ENCODE measurements at places on chromosomes 6 and 20. TPM values are rescaled to one million over a fixed set of nuclear protein-coding genes. Genes with fewer than 3 reads are reported as not detected.

DNA sequence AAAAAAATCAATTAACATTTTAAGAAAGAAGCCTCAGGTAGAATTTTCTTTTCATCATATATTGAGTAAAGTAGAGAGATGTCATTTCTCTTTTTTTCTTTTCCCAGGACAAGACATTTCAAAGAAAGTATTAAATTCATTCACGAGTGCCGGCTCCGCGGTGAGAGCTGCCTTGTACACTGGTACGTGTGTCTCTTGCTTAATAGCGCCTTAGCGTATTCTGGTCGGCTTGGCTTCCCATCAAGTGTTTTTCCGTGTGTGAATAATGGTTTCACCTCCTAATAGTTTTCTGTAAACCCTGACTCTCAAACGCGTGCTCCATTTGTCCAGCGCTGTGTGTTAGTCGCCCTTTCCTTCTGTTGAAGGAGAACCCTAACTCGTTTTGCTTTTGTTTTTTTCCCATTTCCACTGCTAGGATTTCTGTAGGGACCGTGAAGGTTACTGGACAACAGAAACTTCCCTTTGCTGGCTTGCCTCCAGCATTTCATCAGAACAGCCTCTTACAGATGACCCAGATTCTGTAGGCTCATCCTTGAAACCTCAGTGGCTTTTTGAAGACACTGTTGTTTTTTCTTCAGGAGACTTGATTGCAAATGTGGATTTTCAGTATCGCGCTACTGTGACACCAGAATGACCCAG lies 45.7 kb upstream of the IRF4 start:
- H3K4me1 ChIP-seq: no peaks in the 10 kb centered on the region
- no peak for DNase-seq
- no peaks in the 10 kb centered on the region for H3K27me3 ChIP-seq
- H3K27ac ChIP-seq: no peak overlapping the region
- no peak overlapping the region for H3K4me3 ChIP-seq
- H3K36me3 ChIP-seq: peaks cover 29% of the 10 kb centered on the region

DNA sequence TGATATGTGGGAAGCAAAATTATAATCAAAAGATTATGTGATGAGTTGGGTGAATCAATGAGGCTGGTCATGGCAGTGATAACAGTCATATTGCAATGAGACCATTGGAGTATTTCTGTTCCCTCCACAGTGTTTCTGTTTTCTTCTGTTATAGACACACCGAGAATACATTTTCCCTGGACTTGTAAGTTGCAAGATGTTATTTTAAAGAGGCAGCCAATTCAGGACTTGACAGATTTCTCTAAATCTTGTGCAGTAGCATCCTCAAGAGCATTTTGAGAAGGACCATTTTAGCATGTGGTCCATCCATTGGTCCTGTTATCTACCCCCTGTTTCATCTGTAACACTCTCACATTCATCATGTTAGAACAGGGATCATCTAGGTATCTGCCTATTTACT lies 55.6 kb downstream of the NKAIN2 start:
- DNase-seq: no peak
- no peak overlapping the region for H3K27ac ChIP-seq
- H3K4me1 ChIP-seq: no peaks in the 10 kb centered on the region
- H3K27me3 ChIP-seq: no peaks in the 10 kb centered on the region
- H3K36me3 ChIP-seq: no peaks in the 10 kb centered on the region

GRCh38 chr6:100283285-100283684 lies 181.4 kb downstream of the SIM1 start:
- no peaks in the 10 kb centered on the region for H3K36me3 ChIP-seq
- no peak for DNase-seq
- H3K27ac ChIP-seq: no peak overlapping the region
- no peaks in the 10 kb centered on the region for H3K27me3 ChIP-seq

GRCh38 chr20:46923550-46923949 lies 28.9 kb downstream of the EYA2 start:
- no peaks in the 10 kb centered on the region for H3K27me3 ChIP-seq
- H3K4me3 ChIP-seq: no peak overlapping the region
- no peak overlapping the region for H3K27ac ChIP-seq
- H3K4me1 ChIP-seq: no peaks in the 10 kb centered on the region

Gene ATP9A
- total RNA-seq: 38.3 TPM

Gene AURKA
- total RNA-seq: 1.5 TPM

- no peak overlapping the region for H3K27ac ChIP-seq
- H3K36me3 ChIP-seq: no peaks in the 10 kb centered on the region
- H3K27me3 ChIP-seq: no peaks in the 10 kb centered on the region
- no peak overlapping the region for H3K4me3 ChIP-seq
- no peaks in the 10 kb centered on the region for H3K4me1 ChIP-seq
Observed at GRCh38 chr6:107348224-107348623, 111.1 kb downstream of the PDSS2 start.

GRCh38 chr6:11331111-11331510 lies 98.6 kb upstream of the NEDD9 start:
- H3K27ac ChIP-seq: no peak overlapping the region
- no peaks in the 10 kb centered on the region for H3K36me3 ChIP-seq
- no peak overlapping the region for H3K4me3 ChIP-seq
- no peaks in the 10 kb centered on the region for H3K27me3 ChIP-seq

DNA sequence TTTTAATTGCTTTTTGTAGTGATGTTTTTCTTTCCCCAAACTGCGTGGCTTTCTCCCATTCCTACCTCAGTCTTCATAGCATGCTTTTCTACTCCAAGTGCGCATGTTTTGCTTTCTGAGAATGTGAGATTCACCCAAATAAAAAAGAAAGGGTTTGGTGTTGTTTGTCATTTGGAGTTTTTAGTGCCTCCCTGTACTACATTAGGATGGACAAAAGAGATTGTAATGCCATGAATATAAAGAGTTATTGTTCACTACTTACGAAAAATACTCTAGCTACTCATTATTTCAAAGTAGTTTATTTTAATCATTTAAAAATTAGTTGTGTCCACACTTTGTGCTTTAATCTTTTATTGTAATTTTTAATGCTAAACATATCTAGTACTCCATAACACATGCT lies 81.8 kb downstream of the RNF217 start:
- peaks cover 20% of the 10 kb centered on the region for H3K4me1 ChIP-seq
- DNase-seq: no peak

- H3K27me3 ChIP-seq: no peaks in the 10 kb centered on the region
- no peak overlapping the region for H3K4me3 ChIP-seq
- DNase-seq: peak; percentile 52
- no peaks in the 10 kb centered on the region for H3K36me3 ChIP-seq
- peaks cover 32% of the 10 kb centered on the region for H3K4me1 ChIP-seq
Observed at GRCh38 chr6:11431455-11431937, 106.1 kb upstream of the TMEM170B start.

GRCh38 chr6:46954837-46955451 lies 33.2 kb upstream of the ADGRF5 start:
- H3K4me1 ChIP-seq: no peaks in the 10 kb centered on the region
- H3K27ac ChIP-seq: no peak overlapping the region
- H3K36me3 ChIP-seq: no peaks in the 10 kb centered on the region
- H3K27me3 ChIP-seq: no peaks in the 10 kb centered on the region

Gene PTP4A1
- 22.8 TPM for total RNA-seq

Gene NRN1
- 39.0 TPM for total RNA-seq

- H3K4me1 ChIP-seq: no peaks in the 10 kb centered on the region
- H3K4me3 ChIP-seq: no peak overlapping the region
- H3K27ac ChIP-seq: no peak overlapping the region
- peaks cover 10% of the 10 kb centered on the region for H3K36me3 ChIP-seq
- DNase-seq: no peak
Observed at GRCh38 chr6:100721256-100721655, 159.9 kb downstream of the ASCC3 start.

DNA sequence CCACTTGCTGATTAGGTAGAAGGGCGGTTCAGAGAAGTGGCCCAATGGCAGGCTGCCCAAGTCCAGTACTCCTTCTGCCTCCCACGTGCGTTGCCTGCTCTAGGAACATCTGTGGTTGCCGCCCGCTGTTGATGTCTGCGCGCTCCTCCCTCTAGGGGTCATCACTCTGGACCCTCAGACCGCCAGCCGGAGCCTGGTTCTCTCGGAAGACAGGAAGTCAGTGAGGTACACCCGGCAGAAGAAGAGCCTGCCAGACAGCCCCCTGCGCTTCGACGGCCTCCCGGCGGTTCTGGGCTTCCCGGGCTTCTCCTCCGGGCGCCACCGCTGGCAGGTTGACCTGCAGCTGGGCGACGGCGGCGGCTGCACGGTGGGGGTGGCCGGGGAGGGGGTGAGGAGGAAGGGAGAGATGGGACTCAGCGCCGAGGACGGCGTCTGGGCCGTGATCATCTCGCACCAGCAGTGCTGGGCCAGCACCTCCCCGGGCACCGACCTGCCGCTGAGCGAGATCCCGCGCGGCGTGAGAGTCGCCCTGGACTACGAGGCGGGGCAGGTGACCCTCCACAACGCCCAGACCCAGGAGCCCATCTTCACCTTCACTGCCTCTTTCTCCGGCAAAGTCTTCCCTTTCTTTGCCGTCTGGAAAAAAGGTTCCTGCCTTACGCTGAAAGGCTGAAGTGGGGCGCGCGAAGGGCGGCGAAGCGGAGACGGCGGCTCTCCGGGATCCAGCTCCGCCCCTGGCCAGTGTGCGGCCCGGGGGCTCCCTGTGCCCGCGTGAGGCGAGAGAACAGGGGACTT lies 8.5 kb downstream of the TRIM15 start:
- DNase-seq: no peak
- no peak overlapping the region for H3K27ac ChIP-seq
- no peak overlapping the region for H3K4me3 ChIP-seq
- no peaks in the 10 kb centered on the region for H3K27me3 ChIP-seq
- H3K36me3 ChIP-seq: no peaks in the 10 kb centered on the region

DNA sequence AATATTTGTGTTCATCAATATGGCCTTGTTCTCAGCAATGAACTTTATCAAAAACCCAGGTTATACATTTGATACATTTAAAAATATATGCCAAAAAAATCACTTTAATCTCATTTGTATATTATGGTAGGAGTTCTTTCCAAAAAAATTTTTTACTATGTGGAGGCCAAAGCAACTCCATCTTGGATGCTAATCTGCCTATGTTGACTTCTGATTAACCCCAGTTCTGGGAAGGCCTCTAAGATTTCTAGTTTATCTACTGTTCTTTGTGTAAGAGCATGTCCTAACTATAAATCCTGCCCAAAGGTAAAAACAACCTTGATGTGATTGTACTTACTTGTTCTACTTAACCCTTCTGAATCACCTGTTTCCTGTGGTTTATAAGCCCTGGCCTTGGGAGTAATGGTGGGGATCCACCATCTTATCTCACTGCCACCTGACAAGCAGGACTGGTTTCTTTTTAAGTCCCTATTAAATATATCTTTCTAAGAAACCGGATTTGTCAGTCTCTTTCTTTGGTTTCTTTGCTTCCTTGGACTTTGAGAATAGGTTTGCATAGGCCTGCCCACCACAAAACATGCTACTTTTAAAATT lies 46.7 kb downstream of the RNGTT start:
- no peak for DNase-seq
- H3K4me3 ChIP-seq: no peak overlapping the region
- H3K27me3 ChIP-seq: no peaks in the 10 kb centered on the region
- no peak overlapping the region for H3K27ac ChIP-seq

DNA sequence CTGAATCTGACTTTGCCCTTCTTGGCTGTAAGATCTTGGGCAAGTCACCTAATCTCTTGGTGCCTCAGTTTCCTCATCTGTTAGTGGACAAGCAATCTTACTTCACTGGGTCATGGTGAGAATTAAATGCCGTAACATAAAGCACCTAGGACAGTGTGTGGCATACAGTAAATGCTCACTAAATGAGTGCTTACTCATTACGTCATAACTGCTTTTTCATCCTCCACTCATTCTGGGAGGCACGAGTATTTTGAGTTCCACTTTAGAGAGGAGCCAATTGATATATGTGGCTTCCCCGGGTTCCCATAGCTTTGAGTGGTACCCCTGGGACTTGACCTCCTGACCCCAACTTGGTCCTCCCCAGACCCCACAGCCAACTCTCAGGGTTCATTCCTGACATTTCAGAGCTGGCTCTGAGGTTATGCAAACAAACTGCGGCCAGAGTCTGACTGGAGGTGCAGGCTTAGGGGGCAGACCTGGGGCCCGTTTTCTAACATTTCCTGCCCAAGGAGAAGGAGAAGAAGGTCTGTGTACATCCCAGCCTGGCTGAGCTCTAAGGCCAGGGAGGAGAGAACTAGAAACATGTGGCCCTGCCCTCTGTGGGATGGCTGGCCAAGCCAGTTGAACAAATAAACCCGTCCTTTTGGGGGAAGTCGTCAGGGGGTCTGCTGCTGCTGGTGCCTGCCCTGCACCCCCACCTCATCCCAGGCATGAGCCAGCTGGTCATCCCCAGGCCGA lies 5.8 kb downstream of the ANGPT4 start:
- peaks cover 5% of the 10 kb centered on the region for H3K4me1 ChIP-seq
- no peak overlapping the region for H3K27ac ChIP-seq
- no peak overlapping the region for H3K4me3 ChIP-seq
- DNase-seq: peak; percentile 28
- H3K27me3 ChIP-seq: no peaks in the 10 kb centered on the region

- H3K27ac ChIP-seq: no peak overlapping the region
- H3K36me3 ChIP-seq: no peaks in the 10 kb centered on the region
- no peak for DNase-seq
- H3K4me3 ChIP-seq: no peak overlapping the region
Observed at GRCh38 chr20:63058696-63059335, 52.1 kb upstream of the BHLHE23 start.

Gene SNRPB
- 135 TPM for total RNA-seq

- DNase-seq: no peak
- peaks cover 30% of the 10 kb centered on the region for H3K36me3 ChIP-seq
Observed at GRCh38 chr6:111338843-111339242, 144.2 kb downstream of the REV3L start.

Gene PRKN
- total RNA-seq: 5.5 TPM

Gene CARMIL1
- total RNA-seq: 33.5 TPM

DNA sequence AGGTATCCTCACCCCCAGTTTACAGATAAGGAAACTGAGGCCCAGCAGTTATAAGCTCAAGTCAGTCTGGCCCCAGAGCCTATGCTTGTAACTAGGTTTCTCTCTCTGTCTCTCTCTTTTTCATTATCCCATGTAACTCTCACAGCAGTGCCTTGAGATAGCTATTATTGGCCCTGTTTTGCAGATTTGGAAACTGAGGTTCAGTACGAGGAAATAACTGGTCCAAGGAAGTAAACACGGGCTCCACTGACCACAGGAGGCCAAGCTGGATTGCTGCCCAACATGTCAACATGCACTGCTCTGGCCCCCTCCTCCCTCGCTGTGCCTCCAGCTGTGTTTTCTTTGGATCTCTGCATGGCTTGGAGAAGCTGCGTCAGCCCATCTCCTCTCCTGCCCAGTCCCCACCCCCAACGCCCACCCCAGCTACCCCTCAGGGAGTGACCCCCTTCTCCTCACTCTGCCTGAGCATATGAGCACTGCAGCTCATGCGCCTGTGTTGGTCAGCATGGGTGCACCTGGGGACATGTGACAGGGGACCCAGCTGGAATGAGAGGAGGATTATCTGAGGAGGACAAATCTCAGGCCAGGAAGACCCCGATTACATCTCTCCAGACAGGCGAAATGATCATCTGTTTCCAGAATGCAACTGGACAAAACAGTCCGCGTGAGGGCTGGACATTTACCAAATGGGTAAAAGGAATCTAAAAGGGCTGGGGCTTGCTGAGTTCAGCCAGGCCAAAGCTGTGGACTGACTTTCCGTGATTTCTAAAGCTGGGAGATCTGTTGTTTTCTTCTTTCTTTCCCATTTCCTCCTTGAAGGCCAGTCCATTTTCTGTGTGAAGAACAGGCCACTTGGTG lies 7.8 kb upstream of the PLTP start:
- peak; percentile 77 for DNase-seq
- no peaks in the 10 kb centered on the region for H3K36me3 ChIP-seq
- peak overlapping the region; percentile 80 for H3K27ac ChIP-seq
- no peak overlapping the region for H3K4me3 ChIP-seq

Gene HAO1
- total RNA-seq: not detected
